ENCODE measurements at places on chromosomes 1 and 21.

DNA sequence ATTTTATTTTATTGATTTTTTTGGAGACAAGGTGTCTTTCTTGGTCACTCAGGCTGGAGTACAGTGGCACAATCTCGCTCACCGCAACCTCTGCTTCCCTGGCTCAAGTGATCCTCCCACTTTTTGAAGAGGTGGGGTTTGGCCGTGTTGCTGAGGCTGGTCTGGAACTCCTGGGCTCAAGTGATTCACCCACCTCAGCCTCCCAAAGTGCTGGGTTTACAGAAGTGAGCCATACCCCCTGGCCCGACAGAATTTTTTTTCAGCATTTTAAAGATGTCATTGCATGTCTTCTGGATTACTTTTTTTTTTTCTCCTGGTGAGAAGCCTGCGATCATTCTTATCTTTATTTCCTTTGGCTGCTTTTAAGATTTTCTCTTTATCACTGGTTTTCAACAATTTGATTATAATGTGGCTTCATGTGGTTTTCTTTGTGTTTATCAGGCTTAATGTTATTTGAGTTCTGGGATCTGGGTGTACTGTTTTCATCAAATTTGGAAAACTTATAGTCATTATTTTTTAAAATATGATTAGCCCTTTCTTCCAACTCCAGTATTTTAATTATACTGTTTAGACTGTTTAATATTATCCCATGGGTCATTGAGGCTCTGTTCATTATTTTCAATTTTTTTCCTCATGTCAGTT is 23.1 kb upstream of the PTBP2 start:
- no peak for DNase-seq

DNA sequence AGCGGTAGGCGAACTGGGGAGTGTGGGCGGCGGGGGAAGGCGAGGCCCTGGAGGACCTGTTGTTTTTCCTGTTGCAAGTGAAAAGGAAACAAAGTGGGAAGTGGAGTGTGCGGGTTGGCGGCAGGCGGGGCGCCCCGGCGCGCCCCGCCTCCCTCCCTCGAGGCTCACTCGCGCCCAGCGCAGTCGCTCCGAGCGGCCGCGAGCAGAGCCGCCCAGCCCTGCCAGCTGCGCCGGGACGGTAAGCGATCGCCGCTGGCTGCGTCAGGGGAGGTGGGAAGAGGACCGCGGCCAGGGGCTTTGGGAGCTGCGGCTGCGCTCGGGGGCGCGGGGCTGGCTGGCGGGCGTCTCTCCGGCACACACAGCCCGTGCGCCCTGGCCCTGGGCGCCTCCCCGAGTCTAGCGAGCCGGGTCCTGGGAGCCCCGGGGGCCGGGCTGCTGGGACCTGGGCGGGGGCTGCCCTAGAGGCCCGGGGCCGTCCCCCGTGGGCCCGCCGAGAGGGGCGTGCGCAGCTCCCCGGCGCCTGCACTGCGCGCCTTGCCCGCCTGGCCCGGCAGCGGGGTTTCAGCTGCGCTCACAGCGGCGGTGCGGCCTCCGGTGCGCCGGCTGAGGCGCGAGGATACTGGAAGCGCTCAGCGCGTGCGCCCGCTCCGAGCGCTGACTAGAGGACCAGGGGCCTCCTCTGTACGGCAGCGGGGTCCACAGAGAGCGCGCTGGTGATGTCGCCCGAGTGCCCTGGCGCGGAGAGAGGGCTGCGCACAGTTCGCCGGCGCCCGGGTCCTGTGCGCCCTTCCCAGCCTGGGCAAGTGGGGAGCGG is at the start of gene PIK3CD:
Gene PIK3CD (plus strand): TSS at position 167 of the 814 bp plus-strand sequence. CDS start 58,725 bp downstream, outside the sequence.
- DNase-seq, result no peak

- no peak for DNase-seq
These were observed 44.3 kb downstream of the C8A start for GRCh38 chr1:56898879-56899278.

- no peak for DNase-seq
These were observed 44.1 kb downstream of the CD247 start for GRCh38 chr1:167474191-167474641.

- DNase-seq, result no peak
These were observed 73.7 kb downstream of the URB2 start for GRCh38 chr1:229699613-229700267.

- no peak for DNase-seq
These were observed 16.2 kb downstream of the NT5C1A start for GRCh38 chr1:39655578-39656268.

DNA sequence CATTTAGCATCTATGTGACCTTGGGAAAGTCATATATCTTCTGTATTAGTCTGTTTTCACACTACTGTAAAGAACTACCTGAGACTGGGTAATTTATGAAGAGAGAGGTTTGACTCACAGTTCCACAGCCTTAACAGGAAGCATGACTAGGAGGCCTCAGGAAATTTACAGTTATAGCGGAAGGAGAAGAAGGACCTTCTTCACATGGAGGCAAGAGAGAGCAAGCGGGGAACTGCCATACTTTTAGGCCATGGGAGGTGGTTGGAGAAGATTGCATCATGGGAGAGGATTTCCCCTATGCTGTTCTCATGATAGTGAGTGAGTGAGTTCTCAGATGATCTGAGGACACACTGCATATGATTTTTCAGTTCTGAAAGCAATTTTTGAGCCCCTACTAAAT is 87.9 kb downstream of the CLEC20A start:
- DNase-seq, result peak; percentile 74

- no peak for DNase-seq
These were observed 273.9 kb upstream of the DEPDC1 start for GRCh38 chr1:68770817-68771216.

DNA sequence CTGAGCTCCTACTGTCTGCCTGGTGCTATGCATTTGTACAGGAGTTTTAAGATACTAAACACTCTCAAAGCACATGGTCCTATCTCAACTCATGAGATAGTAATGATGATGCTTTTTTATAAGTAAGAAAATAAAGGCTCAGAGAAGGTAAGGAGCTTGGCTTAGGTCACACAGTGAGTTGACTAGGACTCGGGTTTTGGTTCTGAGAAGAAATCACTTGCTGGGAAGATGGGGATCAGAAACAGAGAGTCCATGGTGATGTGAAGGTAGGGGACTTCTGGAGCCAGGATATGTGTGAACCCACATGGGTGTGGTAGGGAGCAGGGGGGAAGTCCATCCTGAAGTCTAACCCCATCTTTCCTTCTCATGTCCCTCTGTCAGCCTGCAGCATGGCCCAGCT is 3.7 kb downstream of the BCAN start:
- DNase-seq, result no peak
